ENCODE measurements at places on chromosomes 13 and 19.
A peak's percentile ranks its signal among the peaks of the same experiment; 100 is the strongest.

DNA sequence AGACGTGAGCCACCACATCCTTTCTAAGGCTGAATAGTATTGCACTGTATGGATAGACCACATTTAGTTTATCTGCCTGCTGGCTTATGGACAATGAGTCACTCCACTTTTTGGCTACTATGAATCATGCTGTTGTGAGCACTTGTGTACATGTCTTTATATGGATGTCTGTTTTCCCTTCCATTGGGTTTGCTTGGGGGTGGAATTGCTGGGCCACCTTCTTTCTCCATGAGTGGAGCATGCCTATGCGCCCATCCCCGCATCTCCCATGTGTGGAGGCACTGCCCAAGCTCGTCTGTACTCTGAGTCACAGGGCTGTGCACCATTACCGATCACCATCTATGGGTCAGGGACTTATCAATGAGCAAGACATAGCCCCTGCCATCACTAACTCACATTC, 127.2 kb upstream of the GJB6 start:
- DNase-seq: peak; percentile 99

DNA sequence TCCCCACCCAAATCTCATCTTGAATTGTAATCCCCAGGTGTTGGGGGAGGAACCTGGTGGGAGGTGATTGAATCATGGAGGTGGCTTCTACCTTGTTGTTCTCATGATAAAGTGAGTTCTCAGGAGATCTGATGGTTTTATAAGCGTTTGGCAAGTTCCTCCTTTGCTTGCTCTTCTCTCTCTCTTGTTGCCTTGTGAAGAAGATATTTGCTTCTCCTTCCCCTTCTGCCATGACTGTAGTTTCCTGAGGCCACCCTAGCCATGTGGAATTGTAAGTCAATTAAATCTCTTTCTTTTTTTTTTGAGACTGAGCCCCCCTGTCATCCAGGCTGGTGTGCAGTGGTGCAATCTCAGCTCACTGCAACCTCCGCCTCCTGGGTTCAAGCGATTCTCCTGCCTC, 34.4 kb downstream of the VSTM1 start:
- DNase-seq: no peak

GRCh38 chr13:111530137-111530870, 209.9 kb downstream of the TEX29 start:
- no peak for DNase-seq

DNA sequence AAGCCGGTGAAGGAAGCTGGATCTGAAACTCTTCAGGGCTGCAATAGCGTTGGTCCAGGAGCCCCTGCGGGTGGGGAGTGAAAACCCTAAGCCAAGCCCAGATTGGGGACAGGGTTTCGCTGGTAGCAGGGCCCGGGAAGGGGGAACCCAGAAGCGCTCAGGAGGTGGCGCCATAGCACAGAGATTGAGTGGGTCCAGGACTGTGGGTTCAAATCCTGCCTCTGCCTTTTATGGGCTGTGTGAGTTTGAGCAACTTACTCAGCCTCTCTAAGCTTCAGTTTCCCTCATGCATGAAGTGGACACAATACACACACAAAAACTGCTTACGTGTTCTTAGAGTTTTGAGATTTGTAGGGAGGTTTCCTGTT, 8.3 kb upstream of the SYCN start:
- DNase-seq: peak; percentile 6

GRCh38 chr19:12703046-12703445, 6.6 kb upstream of the FBXW9 start:
- peak; percentile 27 for DNase-seq

- no peak for DNase-seq
Measured at GRCh38 chr19:39915848-39916215, 18.6 kb downstream of the FCGBP start.

- peak; percentile 26 for DNase-seq
Measured at GRCh38 chr19:1590641-1591397, 1.8 kb downstream of the MBD3 start.

DNA sequence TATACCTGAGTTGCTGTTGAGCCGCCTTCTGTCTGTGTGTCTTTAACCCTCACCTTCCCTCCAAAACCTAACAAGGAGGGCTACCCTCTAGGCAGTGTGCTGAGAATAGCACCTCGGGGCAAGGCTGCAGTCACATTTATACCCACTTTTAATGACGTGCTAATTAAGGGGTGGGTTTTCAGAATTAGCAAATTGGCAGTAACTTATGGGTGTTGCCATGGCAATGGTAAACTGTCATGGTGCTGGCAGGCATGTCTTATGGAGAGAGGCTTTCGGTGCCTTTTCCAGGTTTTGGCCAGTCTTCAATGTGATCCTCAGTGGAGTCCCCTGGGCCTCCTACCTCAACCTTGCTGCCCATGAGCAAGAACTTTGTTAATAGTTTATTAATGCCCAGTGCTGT, 1.2 kb upstream of the PNMA8A start:
- DNase-seq: no peak

- DNase-seq: peak; percentile 82
Measured at GRCh38 chr19:55640577-55641425, at the start of gene ZNF580. TSS of gene ZNF580 (plus strand) at chr19:55641002. CDS start at chr19:55642509, 1,507 bp downstream.

DNA sequence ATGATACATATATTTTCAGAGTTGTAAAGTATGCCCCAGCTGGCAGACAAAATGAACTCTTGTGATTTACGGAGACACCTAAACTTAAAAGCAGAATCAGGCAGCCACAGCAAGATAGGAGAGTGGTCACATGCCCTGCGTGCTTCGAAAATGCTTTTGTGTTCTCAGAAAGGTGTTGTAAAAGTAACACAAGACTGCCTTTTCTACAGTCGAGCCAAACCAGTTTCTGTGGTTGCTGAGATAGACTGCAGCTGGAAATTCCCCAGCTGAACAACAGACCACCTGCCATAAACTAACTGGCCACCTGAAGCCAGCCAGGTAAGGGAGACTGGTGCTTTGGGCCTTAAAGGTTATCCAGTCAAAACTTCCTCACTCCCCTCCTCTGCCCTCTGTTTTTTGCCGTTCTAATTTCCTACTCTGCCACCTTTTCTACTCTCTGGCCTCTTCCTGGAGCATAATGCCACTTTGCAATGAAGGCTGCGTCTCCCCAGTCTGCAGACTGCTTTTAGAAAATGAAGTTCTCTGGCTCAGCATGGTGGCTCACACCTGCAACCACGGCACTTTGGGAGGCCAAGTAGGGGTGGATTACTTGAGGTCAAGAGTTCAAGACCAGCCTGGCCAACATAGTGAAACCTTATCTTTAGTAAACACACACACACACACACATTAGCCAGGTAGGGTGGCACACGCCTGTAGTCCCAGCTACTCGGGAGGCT, 381.2 kb upstream of the SLITRK1 start:
- DNase-seq: no peak

GRCh38 chr13:60152114-60152513, 11.6 kb downstream of the DIAPH3 start:
- DNase-seq: no peak

- DNase-seq: no peak
Measured at GRCh38 chr19:52785506-52785905, 1.1 kb downstream of the ZNF600 start.

GRCh38 chr19:42440357-42441048, 2.2 kb downstream of the CXCL17 start:
- peak; percentile 55 for DNase-seq

DNA sequence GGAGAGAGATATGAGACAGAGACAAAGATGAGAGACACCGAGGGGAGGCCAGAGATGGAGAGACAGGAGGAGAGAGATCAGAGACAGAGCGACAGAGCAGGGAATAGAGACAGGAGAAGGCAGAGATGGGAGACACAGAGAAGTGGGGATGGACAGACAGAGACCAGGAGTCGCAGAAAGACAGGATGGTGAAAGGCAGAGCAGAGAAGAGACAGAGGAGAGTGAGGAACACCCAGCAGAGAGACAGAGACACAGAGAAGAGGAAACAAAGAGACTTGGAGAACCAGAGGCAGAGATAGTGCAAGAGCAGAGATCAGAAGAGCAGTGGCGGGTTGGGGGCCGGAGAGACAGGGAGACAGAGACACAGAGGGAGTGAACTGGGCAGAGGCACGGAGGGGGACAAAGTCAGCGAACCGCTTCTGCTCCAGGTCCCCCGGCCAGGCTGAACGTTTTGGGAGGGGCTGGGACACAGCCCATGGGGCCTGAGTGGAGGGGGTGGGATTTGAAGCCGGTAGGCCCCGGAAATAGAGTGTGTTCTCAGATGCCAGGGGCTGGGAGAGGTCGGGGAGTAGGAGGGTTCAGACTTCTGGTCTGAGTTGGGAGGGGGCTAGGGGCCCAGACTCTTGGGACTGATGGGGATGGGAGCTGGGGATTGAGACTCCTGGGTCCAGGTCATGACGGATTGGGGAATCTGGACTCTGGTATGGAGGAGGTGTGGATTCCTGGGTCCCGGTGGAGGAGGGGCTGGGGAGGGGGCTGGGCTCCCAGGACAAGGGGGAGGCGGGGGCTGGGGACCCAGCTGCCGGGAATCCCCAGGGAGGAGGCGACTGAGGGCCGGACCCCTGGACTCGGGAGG, 654 bp downstream of the ZNF579 start:
- DNase-seq: peak; percentile 39

DNA sequence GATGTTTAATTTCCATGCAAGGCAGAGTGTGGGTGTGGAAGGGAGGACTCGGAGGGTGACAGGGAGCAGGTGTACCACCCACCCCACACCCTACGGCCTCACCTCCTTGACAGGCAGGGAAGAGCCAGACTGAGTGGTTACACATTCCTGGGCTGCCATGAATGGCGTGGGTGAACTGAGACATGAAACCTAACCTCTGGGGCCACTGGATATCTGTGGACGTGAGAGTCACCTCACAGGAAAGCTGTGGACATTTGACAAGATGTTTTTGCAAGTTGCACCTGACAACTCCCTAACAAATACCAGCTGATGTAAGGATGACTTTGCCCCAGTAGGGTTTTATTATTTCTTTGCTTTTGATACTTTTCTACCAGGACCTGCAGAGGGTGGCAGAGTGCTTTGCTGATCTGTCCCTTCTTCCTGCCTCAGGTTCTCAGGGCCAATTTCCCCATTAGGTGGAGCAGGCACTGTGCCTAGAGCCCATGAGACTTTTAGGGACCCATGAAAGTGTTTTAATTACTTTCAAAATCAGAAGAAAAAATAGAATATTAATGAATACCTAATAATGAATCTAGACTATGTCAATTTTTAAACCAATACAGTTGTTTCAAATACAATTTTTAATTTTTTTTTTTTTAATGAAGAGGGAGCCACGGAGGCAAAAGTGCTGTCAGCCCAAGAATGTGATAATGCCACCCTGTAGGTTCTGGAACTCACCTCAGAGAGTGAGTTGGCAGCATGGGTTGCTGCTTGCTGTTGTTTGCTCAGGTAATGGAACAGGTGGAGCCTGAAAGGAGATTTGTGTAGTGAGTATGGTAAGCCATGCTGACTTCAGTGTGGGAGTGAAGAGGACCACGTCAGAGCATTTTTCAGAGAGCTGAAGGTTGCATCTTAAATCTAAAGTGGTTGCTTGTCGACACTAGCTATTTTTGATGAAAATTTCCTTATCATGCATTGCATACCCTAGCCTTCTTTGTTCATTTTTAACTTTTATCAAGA, 58.0 kb upstream of the CYSLTR2 start:
- DNase-seq: peak; percentile 61

DNA sequence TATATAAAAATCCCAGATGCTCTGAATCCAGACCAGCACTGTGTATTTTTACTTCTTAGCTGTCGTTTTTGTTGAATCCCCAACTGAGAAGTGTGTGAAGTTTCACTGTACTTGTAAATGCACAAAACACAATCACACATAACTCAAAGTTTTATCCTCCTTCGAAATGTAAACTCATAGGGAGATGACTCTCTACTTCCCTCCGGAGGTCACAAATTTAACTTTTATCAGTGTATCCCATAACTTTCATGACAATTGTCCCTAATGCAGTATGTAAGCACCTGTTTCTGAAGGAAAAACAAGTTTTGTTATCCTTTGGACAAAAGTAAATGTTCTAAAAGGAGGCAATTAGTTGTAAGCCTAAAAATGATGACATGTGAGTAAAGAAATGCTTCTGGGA, 665.0 kb upstream of the SLITRK6 start:
- no peak for DNase-seq

GRCh38 chr13:23960566-23961156, 63.4 kb upstream of the C1QTNF9B start:
- DNase-seq: peak; percentile 57

- no peak for DNase-seq
Measured at GRCh38 chr19:39169143-39169810, 27.5 kb upstream of the NCCRP1 start.

GRCh38 chr19:45161738-45162607, 1.2 kb upstream of the NKPD1 start:
- peak; percentile 25 for DNase-seq

GRCh38 chr19:10670182-10670581, 16.0 kb downstream of the ILF3 start:
- peak; percentile 67 for DNase-seq

Data from fibroblast of upper back skin (primary cell).